ENCODE measurements at places on chromosomes 3 and 15.

DNA sequence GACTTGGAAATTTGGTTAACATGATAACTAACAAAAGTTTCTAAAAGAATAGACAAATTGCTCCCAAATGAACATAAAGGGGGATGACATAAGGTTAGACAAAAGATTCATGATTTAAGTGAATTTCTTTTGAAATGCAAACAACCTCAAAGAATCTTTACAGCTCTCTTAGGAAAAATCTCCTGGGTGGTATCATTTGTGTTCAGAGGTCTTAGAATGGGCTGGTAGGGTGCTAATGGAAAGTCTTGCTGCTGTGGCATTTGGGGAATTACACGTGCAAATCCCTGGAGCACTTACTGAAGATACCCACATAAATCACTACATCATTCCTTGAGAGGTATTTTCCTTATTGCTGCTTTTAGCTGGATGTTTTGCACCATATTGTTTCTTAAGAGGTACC is 14.4 kb upstream of the ROBO2 start:
- ATAC-seq: no peak

DNA sequence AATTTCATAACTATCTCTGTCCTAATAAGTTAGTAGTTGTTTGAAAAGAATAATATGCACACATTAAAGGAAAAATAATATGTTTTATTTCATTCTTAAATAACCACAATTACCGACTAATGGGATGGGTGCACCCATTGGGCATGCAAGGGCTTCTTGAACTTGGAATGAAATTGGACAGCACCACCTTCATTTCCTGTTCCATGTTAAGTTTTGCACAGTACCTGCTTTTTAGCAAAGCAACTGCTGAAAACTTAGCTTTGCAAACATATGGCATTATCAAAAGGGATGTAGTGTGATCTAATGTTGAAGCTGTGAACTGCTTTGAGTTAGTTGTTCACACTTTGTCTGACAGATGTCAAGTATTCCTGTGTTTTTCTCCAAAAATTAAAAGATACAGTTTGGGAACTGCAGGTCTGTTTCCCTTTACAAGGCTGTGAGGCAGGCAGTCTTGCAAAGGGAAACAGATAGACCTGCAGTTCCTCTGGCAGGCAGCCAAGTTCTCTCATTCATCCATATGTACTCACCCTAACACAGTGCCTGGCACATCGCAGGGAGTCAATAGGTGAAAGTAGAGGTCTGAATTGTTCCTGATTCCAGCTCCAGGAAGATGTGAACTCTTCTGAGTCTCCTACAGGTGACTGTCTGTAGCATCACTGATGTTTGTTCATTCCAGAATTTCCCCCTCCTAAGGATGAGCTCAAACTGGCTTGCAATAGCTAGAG is 64.3 kb upstream of the GOLGA8B start:
- ATAC-seq: no peak

DNA sequence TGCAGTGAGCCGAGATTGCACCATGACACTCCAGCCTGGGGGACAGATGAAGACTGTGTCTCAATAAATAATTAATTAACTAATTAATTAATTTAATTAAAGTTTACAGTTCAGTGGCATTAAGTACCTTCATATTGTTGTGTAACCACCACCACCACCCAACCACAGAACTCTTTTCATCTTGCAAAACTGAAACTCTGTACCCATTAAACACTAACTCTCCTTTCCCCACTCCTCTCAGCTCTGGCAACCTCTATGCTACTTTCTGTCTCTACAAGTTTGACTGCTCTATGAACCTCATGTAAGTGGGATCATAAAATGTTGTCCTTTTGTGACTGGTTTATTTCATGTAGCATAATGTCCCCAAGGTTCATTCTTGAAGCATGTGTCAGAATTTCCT is 259.3 kb upstream of the MDFIC2 start:
- ATAC-seq: no peak

DNA sequence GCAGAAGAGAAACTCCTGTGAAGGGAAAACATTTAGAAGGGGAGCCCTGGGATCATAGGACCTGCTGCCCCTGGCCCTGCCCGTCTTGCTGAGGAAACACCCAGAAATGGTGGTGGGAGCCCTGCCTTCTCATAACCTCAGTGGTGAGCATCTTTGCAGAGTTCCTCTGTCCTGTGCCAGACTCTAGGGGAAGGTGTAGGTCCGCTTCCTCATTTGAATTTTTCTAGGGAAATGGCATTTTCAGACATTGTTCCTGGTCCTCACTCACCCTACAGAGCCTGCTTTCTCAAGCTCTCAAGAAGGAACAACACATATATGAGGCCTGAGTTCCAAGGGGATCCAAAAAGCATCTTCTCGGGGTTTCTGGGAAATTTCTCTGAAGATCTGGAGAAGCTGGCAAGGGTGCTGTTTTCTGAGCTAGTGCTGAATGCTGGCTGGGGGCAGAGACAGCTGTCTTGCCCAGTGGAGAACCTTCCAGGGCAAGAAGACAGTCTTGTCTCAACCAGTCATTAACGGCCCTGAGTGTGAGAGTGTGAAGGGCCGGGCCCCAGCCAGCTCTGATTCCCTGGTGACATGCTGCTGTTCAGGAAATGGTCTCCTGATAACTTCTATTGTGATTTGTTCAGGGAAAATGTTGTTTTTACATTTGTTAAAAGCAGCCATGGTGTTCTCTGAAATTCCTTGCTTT is 283.1 kb upstream of the LRRFIP2 start:
- ATAC-seq: no peak

GRCh38 chr15:73391128-73391872 is 22.5 kb upstream of the HCN4 start:
- ATAC-seq: no peak
